G401 (cell line): ENCODE measurements at places on chromosomes 16 and 17. TPM values are rescaled to one million over a fixed set of nuclear protein-coding genes. Genes with fewer than 3 reads are reported as not detected.

The TP53TG3F gene
- total RNA-seq: not detected in 2 replicates

The NPIPB6 gene
- 1.4 TPM in 1 of 2 replicates, not detected in the other for total RNA-seq

DNA sequence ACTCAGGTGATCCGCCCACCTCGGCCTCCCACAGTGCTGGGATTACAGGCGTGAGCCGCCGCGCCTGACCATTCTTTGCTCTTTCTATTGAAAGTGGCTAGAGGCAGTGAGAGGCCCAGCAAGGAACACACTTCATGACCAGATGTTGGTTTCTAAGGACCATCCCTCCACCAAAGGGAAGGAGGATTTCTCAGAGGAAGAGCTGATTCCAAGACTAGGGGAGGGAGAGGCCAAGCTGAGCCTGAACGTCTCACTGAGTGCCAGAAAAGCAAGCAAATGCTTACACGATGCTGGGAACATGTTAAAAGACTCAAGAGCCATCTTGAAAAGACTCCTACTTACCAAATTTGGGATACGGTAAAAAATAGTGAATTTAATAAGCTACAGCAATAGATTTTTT is 79.2 kb downstream of the MRM3 start:
- no peak for DNase-seq

DNA sequence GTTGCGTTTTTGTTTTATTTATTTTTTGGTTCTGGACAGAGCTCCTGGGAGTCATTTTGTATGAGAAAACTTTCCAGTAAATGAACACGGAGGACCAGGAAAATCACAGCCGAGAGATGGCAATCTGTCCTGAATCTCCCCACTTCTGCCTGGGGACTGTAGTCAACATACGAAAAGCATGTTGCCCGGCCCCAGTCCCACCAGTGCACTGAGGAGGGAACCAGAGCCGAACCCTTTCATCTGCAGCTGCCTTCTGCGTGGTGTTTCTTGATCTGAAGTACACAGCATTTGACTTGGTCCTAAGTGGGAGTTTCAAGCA is 18.9 kb downstream of the SNX11 start:
- no peak for DNase-seq

- DNase-seq: no peak
These were observed 2.4 kb downstream of the APOBR start for GRCh38 chr16:28496844-28497243.

- no peak for DNase-seq
These were observed 28.7 kb upstream of the FASN start for GRCh38 chr17:82126556-82127314.

- DNase-seq: no peak
These were observed 6.2 kb upstream of the AGRP start for GRCh38 chr16:67489401-67490083.

- no peak for DNase-seq
These were observed 650.9 kb downstream of the KCNJ2 start for GRCh38 chr17:70820276-70820675.
